Stimulated activated CD8-positive, alpha-beta memory T cell treated with anti-CD3 and anti-CD28 coated beads, Interleukin-15, amount 100 ng/mL, for 48 hours (primary cell): ENCODE measurements at places on chromosomes 4 and X.

- DNase-seq: no peak
Measured at GRCh38 chr4:35399912-35400311, 844.4 kb downstream of the ARAP2 start.

DNA sequence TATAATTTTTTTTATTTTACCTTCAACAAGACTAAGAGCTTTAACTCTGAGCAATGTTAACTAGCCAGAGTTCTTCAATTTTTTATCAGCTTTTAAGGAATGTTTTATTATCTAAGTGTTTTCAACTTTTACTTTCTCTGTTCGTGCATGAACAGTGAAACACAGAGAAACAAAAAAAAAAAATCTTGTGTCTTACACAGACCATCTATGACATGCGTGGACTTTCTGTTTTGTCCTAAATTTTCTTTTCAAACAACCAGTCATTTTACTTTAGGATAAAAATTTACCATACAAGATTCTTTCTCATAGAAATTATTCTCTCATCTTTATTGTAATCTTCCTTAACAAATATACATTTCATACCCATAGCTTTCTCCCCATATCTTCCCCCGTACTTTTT is 731.9 kb upstream of the PCDH10 start:
- no peak for DNase-seq

DNA sequence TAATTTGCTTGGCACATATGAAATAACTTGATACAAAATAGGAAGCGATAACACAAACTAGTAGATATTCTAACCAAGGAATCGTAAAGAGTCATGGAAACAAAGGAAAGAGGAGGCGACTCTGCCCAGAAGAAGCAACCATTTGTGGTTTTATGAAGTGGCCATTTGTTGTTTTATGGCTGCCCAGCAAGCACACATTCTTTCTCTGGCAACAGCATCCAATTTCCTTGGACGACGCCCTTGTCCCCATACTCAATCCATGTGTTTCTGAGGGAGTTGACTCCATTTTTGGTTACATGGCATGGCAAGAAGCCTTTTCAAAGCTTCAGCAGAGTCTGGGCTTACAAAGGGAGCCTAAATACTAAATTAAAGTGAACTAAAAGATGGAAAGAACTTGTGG is 295.1 kb downstream of the INPP4B start:
- DNase-seq: no peak

- no peak for DNase-seq
Measured at GRCh38 chr4:25827373-25827772, 35.4 kb downstream of the SEL1L3 start.

- DNase-seq: no peak
Measured at GRCh38 chrX:16594490-16594889, 55.5 kb upstream of the S100G start.

GRCh38 chrX:108090491-108091263 is 665 bp downstream of the PSMD10 start:
- no peak for DNase-seq

DNA sequence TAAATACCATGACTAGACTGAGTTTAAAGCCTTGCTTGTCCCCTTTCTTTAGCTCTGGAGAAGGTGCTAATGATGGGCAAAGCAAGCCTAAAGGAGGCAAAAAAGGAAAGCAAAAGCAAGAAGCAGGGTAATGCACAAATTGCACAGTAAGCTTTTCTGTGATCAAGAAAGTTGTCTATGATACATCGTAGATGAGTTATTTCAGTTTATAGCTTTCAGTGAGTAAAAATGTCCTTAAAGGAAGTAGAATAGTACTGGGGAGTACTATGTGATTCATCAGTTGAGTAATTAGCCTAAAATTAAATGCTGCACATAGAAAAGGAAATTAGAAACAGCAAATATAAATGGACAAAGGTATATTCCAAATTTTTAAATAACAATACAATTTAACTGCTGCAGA is 50.2 kb upstream of the PDE5A start:
- no peak for DNase-seq

- DNase-seq: no peak
Measured at GRCh38 chrX:10988653-10989052, 122.5 kb upstream of the HCCS start.

DNA sequence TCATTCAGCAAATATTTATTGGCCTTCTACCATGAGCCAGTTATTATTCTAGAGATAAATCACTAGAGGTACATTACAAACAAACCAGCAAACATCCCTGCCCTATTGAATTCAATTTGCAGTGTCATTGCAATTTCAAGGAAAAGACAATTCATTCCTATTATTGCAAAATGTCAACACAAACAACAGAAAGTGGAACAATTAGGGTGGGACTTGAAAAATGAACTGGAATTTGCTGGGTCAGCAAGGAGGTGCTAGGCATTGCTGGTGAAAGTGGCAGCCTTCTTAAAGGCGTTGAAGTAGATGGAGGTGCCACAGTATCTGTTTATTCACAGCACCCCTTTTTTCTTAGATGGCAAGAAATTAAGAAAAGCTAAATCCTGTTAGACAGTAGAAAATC is 224.0 kb upstream of the BMP3 start:
- DNase-seq: no peak

DNA sequence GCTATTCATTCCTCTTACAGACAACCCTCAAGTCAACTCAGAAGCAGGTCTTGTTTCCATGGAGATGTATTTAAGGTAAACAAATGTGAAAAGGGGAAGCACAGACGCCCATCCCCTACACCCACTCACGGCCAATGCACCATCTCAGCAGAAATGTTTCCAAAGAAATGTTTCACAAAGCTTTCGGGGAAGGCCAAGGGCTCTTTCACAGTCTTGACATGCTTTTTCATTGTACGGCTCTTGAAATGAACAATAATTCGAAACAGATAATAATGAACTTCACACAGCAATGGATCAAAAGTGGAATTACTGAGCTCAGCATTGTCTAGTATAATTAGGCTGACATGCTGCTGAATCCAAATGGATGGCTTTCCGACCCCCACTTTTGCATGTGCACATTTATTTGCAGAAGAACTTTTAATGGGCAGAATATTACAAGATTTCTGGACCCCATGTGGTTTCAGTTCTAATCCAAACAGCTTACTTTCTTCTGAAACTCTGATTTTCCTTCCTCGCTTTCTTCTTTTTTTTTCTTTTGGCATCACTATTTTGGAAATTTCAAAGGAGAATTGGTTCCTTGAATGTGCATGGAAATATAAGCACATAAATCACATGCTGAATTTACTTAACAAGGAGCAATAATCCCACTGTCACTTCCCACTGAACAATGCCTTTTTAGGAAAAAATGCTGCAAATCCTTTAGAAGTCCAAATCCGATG is 160.9 kb downstream of the SMIM20 start:
- DNase-seq: peak; percentile 67

DNA sequence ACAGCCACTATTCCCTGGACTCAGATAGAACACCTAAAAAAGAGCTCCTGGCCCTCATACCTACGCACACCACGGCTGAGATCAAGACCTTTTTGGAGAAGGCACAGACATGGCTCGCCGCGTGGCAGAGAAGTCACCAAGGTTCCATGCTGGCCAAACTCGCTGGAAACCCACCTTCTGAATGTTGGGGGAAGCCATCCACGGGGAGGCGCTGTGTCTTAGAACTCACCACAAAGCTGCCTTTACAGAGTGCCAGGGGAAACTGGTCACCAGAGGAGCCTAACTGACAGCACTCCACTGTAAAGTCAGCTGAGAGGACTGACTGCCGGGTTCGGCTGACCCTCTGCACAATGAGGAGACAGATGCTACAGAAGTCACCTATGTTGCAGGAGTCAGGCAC is 97.9 kb downstream of the NEUROG2 start:
- no peak for DNase-seq

GRCh38 chr4:87851332-87851731 is 18.6 kb downstream of the MEPE start:
- DNase-seq: no peak

DNA sequence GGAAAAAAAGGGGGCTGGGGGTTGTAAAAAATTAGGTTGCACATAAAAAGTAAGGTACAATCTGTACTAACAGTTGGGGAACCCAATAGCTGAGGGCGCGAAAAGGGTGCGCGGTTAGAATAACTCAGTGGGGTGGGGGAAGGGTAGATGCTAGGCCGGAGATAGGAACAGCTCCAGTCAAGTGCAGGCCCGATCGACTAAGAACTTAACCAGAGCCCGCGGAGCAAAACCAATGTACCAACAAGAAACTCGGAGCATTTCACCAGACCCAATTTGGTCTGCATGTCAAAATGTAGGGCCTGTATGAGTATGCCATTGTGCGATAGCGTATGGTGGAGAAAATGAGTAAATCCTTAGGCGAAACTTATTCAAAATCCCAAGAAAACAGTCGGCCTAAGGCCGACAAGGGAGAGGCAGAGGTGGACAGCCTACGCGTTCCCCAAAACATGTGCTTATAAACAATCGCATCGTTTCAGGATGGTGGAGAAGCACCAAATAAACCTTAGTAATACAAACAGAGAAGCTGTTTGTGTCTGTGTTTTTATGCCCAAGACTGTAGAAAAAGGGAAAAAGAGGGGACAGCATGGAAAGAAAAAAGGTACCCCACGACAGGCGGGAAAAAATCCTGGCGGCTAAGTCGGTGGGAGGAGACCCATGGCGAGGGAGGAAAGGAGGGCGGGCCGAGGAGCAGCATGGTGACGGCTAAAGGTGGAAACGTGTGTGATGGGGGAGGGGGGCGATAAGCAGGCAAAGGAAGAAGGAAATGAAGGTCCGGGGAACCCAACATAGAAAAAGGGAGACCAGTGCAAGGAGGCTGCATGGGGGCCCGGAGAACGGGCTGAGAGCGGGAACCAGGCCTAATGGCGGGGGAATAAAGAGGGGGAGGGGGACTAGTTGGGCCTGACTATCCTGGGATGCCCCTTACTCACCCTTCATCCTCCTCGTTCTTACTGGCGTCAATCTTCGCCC is 990 bp downstream of the HNRNPD start:
- DNase-seq: peak; percentile 72

DNA sequence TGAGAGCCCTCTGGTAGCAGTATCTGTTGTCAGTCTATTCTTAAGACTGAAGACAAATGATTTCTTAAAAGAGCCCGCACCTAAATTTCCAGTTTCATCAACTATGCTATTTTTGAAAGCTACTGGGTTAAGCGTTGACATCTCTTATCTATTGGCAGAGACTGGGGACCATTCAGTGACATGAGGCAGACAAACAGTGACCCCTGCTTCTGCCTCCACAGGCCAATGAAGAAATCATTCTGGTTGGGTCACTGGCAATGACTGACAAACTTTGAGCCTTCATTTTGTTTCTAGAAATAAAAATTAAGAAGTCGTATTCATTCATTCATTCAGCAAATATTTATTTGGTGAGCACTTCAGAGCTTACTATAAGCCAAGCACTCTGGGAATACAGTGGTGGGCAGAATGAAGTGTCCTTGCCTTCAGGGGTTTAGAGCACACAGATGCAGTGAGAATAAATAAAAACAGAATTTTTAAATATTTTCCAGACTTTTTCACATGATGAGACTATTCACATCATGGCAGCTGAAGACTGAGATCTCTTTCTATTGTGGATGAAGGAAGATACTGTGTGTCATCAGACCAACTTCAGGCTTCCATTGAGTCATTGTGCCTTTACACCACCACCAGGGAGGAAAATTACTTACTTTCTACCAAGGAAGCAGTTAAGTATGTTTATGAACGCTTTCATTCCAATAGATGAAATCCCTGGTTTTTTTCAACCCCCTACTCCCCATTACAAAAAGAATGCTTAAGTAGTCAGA is 36.0 kb downstream of the SORBS2 start:
- DNase-seq: no peak

- DNase-seq: no peak
Measured at GRCh38 chr4:148375584-148375983, 66.6 kb downstream of the NR3C2 start.

GRCh38 chrX:20144491-20144890 is 2.9 kb upstream of the EIF1AX start:
- DNase-seq: no peak

- DNase-seq: no peak
Measured at GRCh38 chr4:113325876-113326615, 276.6 kb downstream of the ANK2 start.

DNA sequence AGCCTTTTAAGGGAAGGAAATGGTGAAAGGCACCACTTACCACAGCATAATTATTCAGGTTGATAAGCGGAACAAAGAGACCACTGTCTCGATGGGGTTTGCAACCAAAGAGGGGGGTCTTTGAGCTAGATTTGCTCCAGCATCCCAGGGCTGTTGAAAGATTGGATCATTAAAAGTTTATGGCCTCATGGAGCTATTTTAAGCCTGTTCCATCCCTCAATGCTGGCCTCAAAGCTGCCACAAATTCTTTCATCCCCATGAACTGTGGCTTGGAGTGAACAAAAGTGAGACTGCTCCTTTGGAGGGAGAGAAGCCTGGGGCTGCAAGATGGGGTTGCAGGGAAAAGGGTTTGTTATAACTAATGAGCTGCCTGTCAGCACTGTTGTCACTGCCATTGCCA is 209.8 kb downstream of the RTL9 start:
- no peak for DNase-seq

- DNase-seq: no peak
Measured at GRCh38 chr4:147761218-147761883, 29.5 kb downstream of the ARHGAP10 start.

DNA sequence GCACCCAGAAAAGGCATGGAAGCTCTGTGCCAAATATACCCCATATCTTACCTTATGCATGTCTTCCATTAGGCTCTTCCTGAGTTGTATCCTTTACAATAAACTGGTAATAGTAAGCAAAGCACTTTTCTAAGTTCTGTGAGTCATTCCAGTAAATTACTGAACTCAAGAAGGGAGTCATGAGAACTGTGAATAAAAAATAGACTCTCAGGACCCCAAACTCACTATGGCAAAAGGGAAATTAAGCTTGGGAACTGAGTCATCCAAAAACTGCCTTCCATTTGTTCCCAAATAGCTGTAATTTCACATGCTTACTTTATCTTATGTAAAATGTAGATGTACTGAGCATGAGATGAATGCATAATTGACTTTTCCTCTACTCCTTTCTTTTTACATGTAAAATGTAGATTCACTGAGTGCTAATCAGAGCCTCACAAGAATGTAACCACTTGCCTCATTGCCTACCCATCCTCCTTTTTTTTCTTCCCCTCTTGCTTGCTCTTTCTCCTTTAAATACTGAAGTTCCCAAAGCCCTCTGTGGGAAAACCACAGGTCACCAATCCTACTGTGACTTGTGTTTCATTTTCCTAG is 8.1 kb downstream of the TCEAL3 start:
- DNase-seq: no peak

- DNase-seq: no peak
Measured at GRCh38 chr4:165760182-165760581, 112.9 kb upstream of the TLL1 start.

GRCh38 chr4:103754844-103755243 is 35.1 kb upstream of the TACR3 start:
- no peak for DNase-seq
